Calu3 (cell line): ENCODE measurements at places on chromosomes 1 and 21. TPM values are rescaled to one million over a fixed set of nuclear protein-coding genes. Genes with fewer than 3 reads are reported as not detected.
A peak's percentile ranks its signal among the peaks of the same experiment; 100 is the strongest.

DNA sequence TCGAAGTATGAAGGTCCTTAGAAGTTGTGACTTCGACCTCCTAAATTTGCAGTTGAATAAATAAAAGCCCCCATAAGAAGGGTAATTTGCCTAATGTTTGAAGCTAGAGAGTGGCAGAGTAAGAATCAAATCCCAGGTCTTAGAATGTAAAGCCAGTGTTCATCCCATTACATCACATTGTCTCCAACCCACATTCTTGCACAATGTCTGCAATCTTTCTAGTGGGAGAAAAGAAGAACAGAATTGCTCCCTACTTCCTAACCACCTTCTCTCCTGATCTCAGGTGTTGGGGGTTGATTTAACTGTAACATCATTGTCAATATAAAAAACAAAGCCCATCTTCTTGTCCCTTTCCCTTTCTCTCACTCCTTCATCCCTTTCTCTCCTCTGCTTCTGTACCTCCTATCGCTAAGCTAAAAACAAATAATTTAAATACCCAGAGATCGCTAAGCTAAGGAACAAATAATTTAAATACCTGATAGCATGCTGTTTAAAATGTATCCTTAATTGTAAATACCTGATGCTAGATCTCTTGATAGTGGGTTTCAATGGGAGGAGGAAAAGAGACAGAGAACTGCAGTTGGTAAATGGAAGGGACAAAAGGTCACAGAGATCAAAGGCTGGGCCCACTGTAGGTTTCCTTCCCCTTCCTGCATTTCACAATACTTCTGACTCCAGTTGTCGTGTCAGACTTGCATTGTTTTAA lies 32.1 kb upstream of the CCDC190 start:
- DNase-seq = no peak

- no peak for DNase-seq
Measured at GRCh38 chr21:26539566-26539965, 33.5 kb downstream of the CYYR1 start.

The CRP gene
- 0.80 and 3.6 TPM in 2 replicates for total RNA-seq

- DNase-seq = no peak
Measured at GRCh38 chr1:154442006-154442740, 37.0 kb downstream of the IL6R start.

GRCh38 chr1:91151702-91152101 lies 129.9 kb upstream of the ZNF644 start:
- no peak for DNase-seq

DNA sequence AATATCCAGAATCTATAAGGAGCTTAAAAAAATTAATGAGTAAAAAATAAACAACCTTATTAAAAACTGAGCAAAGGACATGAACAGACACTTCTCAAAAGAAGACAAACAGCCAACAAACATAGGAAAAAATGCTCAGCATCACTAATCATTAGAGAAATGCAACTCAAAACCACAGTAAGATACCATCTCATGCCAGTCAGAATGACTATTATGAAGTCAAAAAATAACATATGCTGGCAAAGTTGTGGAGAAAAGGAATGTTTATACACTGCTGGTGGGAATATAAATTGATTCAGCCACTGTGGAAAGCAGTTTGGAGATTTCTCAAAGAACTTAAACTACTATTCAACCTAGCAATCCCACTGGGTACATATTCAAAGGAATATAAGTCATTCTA lies 25.3 kb downstream of the PIGK start:
- DNase-seq = no peak

GRCh38 chr1:28565040-28565439 lies 12.2 kb downstream of the TRNAU1AP start:
- no peak for DNase-seq

The KCNN3 gene
- 0.27 TPM in 1 of 2 replicates, not detected in the other for total RNA-seq

GRCh38 chr1:111436726-111437125 lies 9.2 kb upstream of the OVGP1 start:
- DNase-seq = no peak

GRCh38 chr1:101086783-101087182 lies 61.2 kb upstream of the DPH5 start:
- DNase-seq = no peak

DNA sequence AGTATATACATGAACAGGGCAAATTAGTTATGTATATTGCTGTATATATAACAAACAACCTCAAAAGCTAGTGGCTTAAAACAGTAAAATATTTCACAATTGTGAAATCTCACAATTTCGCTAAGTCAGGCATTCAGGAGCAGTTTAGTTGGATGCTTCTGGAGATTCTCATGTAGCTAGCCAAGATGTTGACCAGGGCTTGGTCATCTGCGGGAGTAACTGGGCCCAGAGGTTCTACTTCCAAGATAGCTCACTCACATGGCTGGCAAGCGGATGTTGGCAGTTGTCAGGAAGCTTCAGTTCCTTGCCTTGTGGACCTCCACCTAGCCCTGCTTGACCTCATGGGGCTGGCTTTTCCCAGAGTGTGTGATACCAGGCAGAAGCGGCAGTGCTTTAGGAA lies 95.6 kb downstream of the TTC3 start:
- no peak for DNase-seq

GRCh38 chr1:31880957-31881687 lies 57.0 kb downstream of the PTP4A2 start:
- DNase-seq = no peak

- DNase-seq = no peak
Measured at GRCh38 chr1:235131961-235132360, 3.3 kb upstream of the TOMM20 start.

GRCh38 chr1:11927866-11928592 lies 1.8 kb upstream of the KIAA2013 start:
- no peak for DNase-seq

The OR2T27 gene
- not detected in 2 replicates for total RNA-seq

DNA sequence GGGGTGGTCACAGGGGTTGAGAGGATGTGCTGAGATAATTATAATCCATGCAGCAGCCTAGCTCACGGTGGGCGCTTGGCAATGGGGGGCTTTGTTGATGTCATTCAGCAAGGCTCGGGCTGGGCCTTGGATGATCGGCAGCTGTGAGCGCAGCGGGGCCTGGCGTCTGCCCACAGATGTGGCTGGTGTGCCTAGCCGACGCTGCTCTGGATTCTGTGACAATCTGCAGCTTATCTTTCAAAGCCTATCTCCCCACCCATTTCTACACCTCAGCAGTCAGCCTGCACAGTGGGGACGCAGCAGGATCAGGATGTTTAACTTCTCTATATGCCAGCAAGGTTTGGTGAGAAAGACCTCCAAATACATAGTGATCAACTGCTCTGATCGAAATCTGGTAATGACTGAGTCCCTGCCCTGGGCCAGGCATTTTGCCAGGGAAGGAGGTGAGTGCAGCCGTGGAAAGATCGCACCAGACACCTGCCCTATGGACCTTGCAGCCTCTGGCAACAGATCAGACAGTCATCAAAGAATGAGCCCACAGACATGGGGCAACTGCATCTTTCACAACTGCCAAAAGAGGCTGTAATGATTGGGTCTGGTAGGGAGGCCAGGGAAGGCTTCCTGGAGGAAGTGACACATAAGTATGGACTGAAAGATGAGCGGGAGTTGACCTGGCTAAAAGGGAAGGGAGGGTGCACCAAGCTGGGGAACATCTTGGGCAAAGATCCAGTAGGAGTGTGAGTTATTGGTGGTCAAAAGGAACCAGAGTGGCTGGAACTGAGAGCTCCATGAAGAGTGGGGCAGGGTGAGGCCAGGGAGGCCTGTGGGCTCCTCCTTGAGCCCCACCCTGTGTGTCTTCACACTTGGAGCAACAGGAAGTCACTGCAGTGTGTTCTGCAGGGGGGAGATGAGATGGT lies 35.3 kb downstream of the EPHB2 start:
- peak; percentile 23 for DNase-seq

- no peak for DNase-seq
Measured at GRCh38 chr1:23215751-23216449, 1.4 kb downstream of the HTR1D start.

- DNase-seq = no peak
Measured at GRCh38 chr1:245915841-245916240, 591.2 kb downstream of the SMYD3 start.

- no peak for DNase-seq
Measured at GRCh38 chr1:41663671-41664400, 179.4 kb upstream of the EDN2 start.

The CTSE gene
- 425 and 457 TPM in 2 replicates for total RNA-seq

DNA sequence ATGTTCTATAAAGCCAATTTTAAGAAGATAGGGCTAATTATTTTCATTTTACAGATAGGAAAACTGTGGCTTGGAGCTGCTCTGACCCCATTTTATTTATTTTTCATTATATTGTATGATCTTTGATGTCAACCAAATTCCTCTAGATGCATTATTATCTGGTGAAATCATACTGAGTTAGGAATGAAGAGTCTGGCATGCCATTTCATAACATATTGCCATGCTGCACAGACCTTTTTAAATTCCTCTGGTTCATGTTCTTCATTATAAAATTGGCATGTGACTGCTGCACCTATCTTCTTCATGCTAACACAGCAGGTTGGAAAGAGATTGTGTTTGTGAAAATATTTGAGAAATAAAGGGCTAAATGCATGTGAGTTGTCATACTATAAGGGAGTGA lies 12.7 kb downstream of the PRRX1 start:
- DNase-seq = no peak

DNA sequence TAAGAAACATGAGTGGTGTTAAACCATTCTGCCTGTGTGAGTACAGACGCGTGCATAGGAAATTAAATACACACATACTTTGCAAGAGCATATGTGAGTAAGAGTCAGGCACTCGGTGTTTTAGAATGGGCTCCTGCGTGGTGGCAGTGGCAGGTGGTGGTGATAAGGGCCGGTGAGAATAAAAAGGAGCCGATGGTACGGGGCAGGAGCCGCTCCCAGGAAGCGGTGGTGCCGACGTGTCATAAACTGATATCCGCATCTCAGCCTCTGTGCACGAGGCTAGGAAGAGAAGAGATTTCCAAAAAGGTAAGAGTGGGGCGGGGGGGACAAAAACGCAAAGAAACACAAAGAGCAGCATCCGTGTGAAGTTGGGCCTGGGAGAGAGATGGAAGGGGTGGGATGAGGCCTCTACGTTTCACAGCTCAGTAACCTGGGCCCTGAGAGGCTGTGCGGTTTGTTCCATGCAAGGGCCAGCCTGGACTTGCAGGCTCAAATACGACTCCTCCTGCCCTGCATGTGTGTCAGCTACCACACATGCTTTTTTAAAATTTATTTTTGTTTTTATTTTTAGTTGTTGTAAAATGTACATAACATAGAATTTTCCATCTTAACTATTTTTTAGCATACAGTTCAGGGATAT lies 127.7 kb upstream of the COL6A1 start:
- DNase-seq = no peak

The STK40 gene
- 44.5 and 52.1 TPM in 2 replicates for total RNA-seq

- no peak for DNase-seq
Measured at GRCh38 chr1:58392083-58392482, 154.4 kb downstream of the OMA1 start.

DNA sequence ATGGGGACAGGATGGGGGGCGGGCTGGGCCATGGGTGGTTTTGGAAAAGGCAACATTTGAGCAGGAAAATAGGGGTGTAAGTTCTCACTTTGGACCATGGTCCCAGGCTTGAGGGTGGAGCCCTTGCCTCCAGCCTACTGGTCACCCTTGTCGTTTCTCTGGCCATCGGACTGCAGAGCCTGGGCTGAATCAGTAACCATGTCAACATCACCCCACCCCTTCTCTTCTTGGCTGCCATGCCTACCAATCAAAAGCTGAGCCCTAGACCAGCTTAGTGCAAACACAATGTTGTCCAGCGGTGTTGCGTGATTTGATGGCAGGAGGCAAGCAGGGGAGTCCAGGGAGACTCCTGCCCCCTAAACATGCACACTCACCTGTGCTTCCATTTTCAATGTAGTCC lies 231.0 kb upstream of the KAZN start:
- no peak for DNase-seq

The NTPCR gene
- total RNA-seq = 38.2 and 39.2 TPM in 2 replicates

The S100A7A gene
- not detected in 2 replicates for total RNA-seq
